ENCODE measurements at places on chromosomes 2 and 18. TPM values are rescaled to one million over a fixed set of nuclear protein-coding genes. Genes with fewer than 3 reads are reported as not detected.

The TUBA4B gene
- not detected for total RNA-seq

The SH3YL1 gene
- 13.4 TPM for total RNA-seq

The ERMN gene
- not detected for total RNA-seq

The STPG4 gene
- not detected for total RNA-seq

The PID1 gene
- 8.0 TPM for total RNA-seq

The SPEG gene
- 111 TPM for total RNA-seq

The PPM1B gene
- 56.7 TPM for total RNA-seq

The CRYGC gene
- not detected for total RNA-seq

The DUSP19 gene
- total RNA-seq = 12.1 TPM

GRCh38 chr2:105313877-105314276, 15.7 kb downstream of the TGFBRAP1 start:
- DNase-seq = no peak

GRCh38 chr2:56484906-56485305, 301.1 kb downstream of the CCDC85A start:
- no peak for DNase-seq

GRCh38 chr2:57399057-57399456, 647.5 kb upstream of the VRK2 start:
- DNase-seq = no peak

- DNase-seq = no peak
Observed at GRCh38 chr18:34562252-34562870, 147.7 kb upstream of the DTNA start.

DNA sequence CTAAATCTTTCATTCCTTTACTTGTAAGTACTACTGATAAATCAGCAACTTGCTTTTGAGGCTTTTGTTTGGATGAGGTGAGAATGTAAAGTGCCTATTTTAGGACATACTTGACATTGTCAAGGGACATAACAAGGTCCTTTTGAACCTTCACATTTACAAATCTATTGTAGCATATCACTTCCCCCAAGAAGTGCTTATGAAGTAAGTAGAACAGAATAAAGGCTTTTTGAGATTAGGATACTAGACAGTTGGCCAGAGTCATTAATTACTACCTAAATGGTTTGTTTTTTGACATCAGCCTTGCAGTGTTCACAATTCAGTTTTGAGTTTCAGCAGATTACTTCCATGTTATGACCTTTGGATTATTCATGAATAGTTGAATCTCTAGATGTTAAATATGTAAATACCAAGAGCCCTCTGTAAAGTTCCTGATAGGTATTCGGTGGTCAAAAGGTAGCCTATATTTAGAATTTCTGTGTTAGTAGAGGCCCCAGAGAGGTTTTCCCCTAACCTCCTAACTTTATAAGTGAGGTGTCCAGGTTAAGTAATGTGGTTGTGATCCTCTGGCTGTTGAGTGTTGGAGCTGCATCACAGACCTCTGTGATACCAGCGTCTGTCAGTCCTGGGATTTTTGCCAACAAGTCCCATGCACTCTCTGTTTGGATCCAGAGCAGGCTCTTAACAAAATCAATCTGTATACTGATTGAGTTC, 67.2 kb downstream of the LCLAT1 start:
- no peak for DNase-seq

DNA sequence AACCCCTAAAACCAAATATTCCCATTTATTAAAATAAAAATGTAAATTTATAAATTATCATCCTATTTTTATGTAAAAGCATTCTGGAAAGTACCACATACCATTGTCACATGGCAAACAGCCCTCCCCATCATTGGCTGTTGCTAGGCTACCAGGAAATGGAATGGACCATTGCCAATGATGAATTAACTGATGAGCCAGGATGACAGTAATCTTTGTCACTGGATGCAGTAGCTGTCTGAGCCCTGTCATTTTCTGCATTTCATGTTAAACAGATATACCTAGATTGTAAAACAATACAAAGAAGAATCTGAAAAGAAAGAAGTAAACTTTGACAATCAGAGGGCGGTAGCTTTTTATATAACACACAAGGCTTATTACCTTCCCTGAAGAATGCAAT, 641.4 kb downstream of the BCL11A start:
- no peak for DNase-seq
